ENCODE measurements at places on chromosomes 6 and 20. TPM values are rescaled to one million over a fixed set of nuclear protein-coding genes. Genes with fewer than 3 reads are reported as not detected.

The SMAP1 gene
- total RNA-seq: 24.1 TPM

GRCh38 chr6:111673937-111674336, 68.3 kb upstream of the TRAF3IP2 start:
- ATAC-seq: no peak
- no peak overlapping the region for H3K27ac ChIP-seq
- peaks cover 37% of the 10 kb centered on the region for H3K36me3 ChIP-seq
- H3K27me3 ChIP-seq: no peaks in the 10 kb centered on the region
- H3K4me1 ChIP-seq: no peaks in the 10 kb centered on the region

DNA sequence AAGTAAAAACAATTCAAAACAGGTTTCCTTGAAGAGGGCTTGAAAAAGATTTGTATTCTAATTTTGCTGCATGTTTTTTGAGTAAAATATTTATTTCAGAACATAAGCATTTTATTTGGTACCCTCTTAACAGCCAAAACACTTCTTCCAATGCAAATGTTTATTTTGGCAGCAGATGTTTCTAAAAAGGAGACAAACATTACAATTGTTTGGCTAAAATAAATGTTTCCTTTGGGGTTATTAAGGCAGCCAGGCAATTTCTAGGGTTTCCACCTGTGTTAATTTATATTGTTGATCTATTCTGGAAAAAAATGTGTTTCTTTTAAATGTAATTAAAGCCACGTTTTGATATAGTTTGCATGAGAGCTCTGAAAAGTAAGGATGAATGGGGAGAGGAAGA, 56.6 kb downstream of the ARID1B start:
- H3K27me3 ChIP-seq: no peaks in the 10 kb centered on the region
- ATAC-seq: no peak
- H3K27ac ChIP-seq: no peak overlapping the region
- H3K4me1 ChIP-seq: peaks cover 10% of the 10 kb centered on the region
- H3K36me3 ChIP-seq: no peaks in the 10 kb centered on the region

DNA sequence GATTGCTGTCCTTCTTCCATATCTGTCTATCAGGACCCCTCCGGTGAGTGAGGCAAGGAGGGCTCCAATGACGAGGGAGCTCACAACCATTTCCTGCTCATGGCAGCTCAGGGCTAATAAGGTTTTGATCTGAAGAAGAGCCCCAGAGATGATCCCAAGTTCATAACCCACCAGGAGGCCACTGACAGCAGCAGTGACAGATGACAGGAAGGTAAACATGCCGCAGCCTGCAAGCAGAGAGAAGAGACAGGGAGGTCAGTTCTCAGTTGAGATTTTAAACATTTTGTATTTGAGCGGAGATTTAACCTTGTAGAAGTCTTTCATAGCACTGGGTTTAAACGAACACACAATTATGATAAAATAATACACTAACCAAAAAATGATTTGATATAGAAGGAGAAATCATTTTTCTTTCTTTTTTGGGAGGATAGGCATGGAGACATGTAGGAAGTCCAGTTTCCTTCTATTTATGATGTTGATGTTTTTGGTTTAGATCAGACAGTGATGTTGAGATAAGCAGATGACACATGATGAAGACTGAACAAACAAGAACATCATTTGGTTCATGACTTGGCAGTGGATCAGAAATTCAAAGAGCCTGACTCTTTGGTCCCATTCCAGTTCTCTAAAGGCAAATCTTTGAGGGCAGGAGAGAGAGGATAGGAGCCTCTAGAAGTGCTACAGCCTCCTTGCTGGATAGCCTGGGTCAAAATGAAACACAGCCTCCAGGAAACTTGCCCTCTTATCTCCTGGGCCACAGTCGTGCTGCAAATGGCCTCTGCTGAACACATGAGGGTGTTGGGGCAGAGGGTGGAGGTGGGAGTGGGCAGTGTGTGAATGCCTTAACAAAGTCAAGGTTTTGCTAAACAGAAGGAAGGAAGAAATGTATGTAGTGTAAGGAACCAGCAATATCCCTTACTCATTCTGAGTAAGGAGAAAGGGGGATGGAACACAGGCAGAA, 22.6 kb downstream of the SLC2A12 start:
- peaks cover 19% of the 10 kb centered on the region for H3K4me1 ChIP-seq
- no peak for ATAC-seq
- no peaks in the 10 kb centered on the region for H3K36me3 ChIP-seq
